ENCODE measurements at places on chromosomes 2 and 18. TPM values are rescaled to one million over a fixed set of nuclear protein-coding genes. Genes with fewer than 3 reads are reported as not detected.

DNA sequence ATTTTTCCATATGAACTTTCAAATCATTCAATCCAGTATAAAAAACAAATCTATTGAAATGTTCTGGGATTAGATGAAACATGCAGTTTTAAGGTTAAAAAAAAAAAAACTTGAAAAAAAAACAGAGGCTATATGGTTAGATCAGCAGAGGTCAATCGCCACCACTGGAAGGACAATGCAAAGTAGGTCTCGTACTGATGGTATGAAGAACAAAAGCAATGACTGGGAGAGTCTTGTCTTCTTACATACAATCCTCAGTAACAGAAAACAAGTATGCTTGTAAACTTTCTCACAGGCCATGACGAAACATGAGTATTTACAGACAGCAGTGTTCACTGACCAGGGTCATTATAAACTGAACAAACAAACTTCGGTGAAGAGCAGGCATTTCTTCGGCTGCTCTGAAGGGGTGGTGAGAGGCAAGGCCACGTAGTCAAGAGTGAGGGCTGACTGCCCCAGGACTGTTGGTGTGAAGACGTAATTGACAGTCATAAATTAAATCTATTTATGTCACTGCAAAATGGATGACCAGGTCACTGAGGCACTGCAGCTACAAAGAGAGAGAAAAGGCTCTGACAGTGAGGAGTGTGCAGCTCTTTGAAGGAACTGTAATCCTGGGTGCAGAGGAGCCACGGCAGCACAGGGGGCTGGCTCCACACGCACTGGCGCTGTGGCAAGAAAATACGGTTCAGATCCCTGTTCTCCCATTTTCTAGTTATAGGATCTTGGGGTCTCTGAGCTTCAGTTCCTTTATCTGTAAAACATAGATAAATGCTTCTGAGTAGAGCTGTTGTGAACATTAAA is 60.0 kb downstream of the NXPH2 start:
- DNase-seq, result no peak

GRCh38 chr2:149928011-149928410 is 340.4 kb upstream of the MMADHC start:
- DNase-seq, result no peak

DNA sequence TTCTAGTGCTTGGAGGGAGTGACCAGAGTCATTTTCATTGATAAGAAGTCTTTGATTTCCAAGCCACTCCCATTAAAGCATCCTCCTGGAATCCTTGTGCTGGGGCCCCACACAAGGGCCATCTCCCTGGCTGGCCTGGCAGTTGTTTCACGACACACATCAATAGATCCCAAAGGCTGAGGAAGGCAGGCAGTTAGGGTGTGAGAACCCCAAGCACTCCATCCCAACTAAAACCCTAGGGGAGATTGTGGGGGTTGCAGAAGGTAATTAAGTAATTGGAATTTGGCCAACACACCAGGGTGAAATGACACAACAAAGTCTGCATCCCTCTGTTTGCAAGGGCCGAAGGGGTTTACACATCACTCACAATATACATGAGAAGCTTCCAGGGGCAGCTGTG is 578.1 kb upstream of the SYT4 start:
- DNase-seq, result no peak

GRCh38 chr18:75409806-75410205 is 17.7 kb downstream of the SMIM21 start:
- no peak for DNase-seq

DNA sequence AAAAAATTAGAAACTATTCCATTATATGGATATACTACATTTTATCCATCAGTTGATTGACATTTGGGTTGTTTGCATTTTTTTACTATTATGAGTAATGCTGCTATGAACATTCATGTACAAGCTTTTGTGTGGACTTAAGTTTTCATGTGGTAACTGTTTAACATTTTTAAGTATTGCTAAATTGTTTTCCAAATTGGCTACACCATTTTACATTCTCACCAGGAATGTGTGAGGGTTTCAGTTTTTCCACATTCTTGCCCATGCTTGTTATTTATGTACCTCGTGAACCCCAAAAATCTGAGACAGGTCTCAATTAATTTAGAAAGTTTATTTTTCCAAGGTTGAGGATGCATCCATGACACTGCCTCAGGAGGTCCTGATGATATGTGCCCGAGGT is 3.1 kb upstream of the TXNL4A start:
- DNase-seq, result no peak

DNA sequence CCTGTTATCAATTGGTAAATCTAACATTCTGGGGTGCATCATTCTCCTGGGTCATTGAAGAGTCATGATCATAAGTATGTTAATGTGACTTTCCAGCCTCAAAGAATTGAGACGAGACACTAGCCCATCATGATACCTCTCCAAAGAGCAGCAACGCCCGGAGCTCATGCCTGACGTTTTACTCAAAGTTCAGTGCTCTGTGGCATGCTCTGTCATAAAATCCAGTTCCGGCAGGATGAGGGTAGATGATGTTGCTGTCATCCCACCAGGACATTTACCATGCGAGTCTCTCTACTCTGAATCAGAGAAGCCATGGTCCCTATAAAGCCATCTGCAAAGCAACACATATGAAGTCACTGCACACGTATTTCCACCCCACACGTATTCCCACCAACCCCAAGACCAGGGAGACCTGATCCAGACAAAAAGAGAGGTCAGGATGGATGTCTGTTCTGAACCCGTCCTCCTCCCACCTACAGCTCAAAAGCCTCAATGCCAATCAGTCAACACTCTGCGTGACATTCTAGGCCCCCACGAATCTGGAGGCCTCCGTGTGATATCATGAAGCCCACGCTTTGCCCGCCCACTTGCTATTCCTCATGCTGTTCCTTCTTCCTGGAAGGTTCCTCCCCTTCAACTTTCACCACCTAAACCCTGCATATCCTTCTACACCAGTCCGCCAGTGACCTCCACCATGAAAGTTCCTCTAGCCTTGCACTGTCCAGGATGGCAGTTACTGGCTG is 85.8 kb downstream of the DNMT3A start:
- no peak for DNase-seq

- no peak for DNase-seq
These were observed 657 bp downstream of the ARL6IP6 start for GRCh38 chr2:152718909-152719645.

- no peak for DNase-seq
These were observed 196.7 kb downstream of the SH3BP4 start for GRCh38 chr2:235148201-235149170.

- DNase-seq, result no peak
These were observed 72.3 kb downstream of the MCFD2 start for GRCh38 chr2:46843316-46843715.

GRCh38 chr2:178589335-178589734 is 109.1 kb downstream of the PLEKHA3 start:
- DNase-seq, result no peak

XIRP2 gene
- 22.9 TPM for total RNA-seq

UGT1A9 gene
- total RNA-seq, result not detected

FOXD4L1 gene
- not detected for total RNA-seq

Data from left cardiac atrium (tissue), 4 donors.